ENCODE measurements at places on chromosomes 6 and 20.
A peak's percentile ranks its signal among the peaks of the same experiment; 100 is the strongest.

- peak; percentile 86 for DNase-seq
Observed at GRCh38 chr6:135871878-135872277, 20.4 kb downstream of the PDE7B start.

DNA sequence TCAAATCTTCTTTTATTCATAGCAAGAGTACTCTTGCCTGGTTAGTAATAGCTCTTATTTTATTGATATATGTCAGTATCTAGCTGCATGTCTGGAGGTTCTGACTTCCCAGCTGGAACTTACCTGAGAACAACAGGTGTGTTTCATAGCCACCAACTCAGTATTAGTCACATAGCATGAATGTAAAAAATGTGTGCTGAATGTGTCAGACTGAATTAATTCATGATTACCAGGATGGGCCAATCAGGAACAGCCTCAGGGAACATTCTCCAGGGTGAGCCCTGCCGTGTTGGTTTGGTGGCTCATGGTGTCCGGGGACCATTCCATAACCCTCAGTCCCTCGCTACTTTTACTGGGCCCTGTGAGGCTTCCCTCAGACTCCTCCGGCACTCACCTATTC lies 99.7 kb downstream of the TULP4 start:
- peak; percentile 11 for DNase-seq

DNA sequence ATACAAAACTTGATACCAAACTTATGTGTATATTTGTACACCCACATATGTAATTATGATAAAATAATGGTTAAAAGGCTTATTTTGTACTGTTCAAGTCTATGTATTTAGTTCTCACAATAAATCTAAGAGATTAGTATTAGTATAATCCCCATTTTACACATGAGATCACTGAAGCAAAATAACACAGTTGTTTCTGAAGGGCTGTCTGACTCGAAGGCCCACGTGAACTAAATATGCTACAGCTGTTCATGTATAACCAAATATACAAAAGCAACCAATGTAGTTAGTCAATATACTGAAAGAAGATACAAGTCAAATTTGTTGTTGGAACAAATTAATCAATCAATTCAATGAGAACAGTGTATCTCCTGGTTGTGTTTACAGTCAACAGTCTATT lies 959.2 kb downstream of the EPHA7 start:
- no peak for DNase-seq

GRCh38 chr6:15946701-15947385 lies 182.0 kb upstream of the MYLIP start:
- DNase-seq, result no peak

GRCh38 chr20:12262747-12263146 lies 345.1 kb downstream of the BTBD3 start:
- no peak for DNase-seq

- DNase-seq, result peak; percentile 25
Observed at GRCh38 chr6:143196525-143197225, 136.0 kb downstream of the AIG1 start.

Data from EL (cell line).